ENCODE measurements at places on chromosomes 4 and X.

GRCh38 chrX:134669378-134670098 lies 11.3 kb upstream of the PLAC1 start:
- no peak for DNase-seq
- H3K27me3 ChIP-seq = no peaks in the 10 kb centered on the region
- peaks cover 3% of the 10 kb centered on the region for H3K4me1 ChIP-seq
- no peak overlapping the region for H3K27ac ChIP-seq

- peak overlapping the region; percentile 89 for H3K4me3 ChIP-seq
- DNase-seq = no peak
- H3K27ac ChIP-seq = peak overlapping the region; percentile 94
- peaks cover 26% of the 10 kb centered on the region for H3K4me1 ChIP-seq
- H3K27me3 ChIP-seq = no peaks in the 10 kb centered on the region
- H3K36me3 ChIP-seq = peaks cover 36% of the 10 kb centered on the region
These were observed 1.6 kb upstream of the SUV39H1 start for GRCh38 chrX:48694776-48695533.

GRCh38 chr4:154332681-154333421 lies 158.7 kb downstream of the DCHS2 start:
- H3K27me3 ChIP-seq = peaks cover 35% of the 10 kb centered on the region
- H3K4me1 ChIP-seq = peaks cover 7% of the 10 kb centered on the region
- peak; percentile 48 for DNase-seq
- H3K4me3 ChIP-seq = peak overlapping the region; percentile 61

DNA sequence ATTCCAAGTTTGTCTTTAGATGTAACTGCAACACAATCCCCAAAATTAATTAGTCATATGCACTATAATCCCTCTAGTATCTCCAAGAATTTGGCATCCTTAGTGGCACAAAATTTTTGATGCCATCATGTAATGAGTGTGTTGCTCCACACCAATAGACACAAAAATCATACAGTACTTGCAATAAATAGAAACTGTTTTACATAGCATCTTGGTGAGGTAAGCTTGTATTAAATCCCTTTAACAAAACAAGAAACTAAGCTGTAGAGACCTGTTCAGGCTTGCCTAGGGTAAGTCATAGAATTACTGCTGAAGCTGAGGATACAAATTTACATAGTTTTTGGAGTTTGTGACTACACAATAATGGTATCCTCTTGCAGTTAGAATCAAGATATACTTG lies 64.5 kb upstream of the PRSS12 start:
- H3K36me3 ChIP-seq = no peaks in the 10 kb centered on the region
- no peaks in the 10 kb centered on the region for H3K4me1 ChIP-seq
- peaks cover 3% of the 10 kb centered on the region for H3K27me3 ChIP-seq
- no peak overlapping the region for H3K27ac ChIP-seq
- H3K4me3 ChIP-seq = no peak overlapping the region

DNA sequence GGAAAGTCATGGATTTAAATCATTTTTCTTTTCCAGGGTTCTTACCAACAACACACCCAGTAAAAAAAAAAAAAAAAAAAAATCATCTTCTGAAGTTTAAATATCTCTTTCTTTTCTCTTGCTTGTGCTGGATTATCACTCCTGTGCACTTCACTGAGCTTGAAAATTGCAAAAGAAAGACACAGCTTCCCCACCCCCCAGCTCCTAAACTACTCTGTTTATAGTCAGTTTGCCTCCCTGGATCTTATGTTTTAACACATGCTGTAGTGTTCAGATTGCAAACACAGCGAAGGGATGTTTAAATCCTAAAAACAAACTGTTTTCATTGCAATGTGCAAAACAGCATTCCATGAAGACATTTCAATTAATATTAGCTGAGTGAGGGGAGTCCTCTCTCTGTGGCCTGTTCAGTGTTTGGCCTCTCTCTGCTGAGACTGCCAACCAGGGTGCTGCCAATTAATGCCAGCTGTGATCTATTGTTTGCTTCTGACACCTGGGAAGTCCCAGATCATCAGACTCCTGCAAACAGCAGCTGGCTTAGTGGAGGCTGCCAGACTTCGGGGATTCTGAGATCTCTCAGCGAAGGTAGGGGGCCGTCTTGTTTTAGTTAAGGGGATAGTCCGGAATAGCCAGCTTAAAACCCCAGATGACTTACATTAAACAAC lies 171.1 kb upstream of the PITX2 start:
- H3K27ac ChIP-seq = no peak overlapping the region
- DNase-seq = no peak
- H3K4me1 ChIP-seq = no peaks in the 10 kb centered on the region
- H3K36me3 ChIP-seq = no peaks in the 10 kb centered on the region
- no peak overlapping the region for H3K4me3 ChIP-seq

DNA sequence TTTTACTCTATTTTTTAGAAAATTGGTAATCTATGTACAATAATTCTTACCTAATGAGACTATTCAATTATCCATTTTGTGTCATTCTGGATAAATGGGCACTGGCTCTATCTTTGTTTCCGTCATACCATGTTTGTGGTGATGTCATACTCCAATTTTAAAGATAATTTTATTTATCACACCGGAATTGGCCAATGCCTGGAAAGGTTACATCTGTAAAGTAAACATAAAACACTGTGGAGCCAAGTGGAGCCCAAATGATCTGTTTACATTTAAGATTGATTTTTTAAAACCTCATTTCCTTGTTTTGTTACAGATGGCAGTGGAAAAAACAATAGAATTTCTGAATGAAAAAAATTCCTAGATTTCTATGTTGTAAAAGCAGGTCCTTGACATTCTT lies 120.2 kb upstream of the GPRIN3 start:
- no peak for DNase-seq
- H3K27me3 ChIP-seq = peaks cover 2% of the 10 kb centered on the region
- H3K27ac ChIP-seq = no peak overlapping the region
- no peaks in the 10 kb centered on the region for H3K4me1 ChIP-seq

DNA sequence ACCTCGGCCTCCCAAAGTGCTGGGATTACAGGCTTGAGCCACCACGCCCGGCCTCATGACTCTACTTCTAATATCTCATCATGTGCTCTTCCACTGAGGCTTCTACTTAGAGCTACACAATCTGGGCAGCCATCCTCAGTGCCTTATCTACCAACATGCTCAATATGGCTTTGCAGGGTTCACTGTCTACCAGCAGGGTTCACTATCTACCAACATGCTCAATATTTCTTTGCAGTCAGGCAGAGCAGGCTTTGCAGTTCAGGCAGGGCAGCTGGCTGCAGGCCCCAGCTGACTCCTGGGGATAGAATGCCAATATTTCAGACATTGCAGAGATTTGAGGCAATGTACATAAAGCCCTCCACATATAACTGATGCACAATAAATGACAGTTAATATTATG lies 47.5 kb downstream of the PKD2 start:
- H3K27ac ChIP-seq = no peak overlapping the region
- no peaks in the 10 kb centered on the region for H3K27me3 ChIP-seq
- peaks cover 38% of the 10 kb centered on the region for H3K36me3 ChIP-seq
- H3K4me1 ChIP-seq = peaks cover 2% of the 10 kb centered on the region

GRCh38 chr4:85218756-85219155 lies 252.3 kb upstream of the WDFY3 start:
- H3K36me3 ChIP-seq = no peaks in the 10 kb centered on the region
- no peaks in the 10 kb centered on the region for H3K27me3 ChIP-seq
- DNase-seq = no peak
- no peak overlapping the region for H3K27ac ChIP-seq
- no peaks in the 10 kb centered on the region for H3K4me1 ChIP-seq

GRCh38 chrX:3066555-3066954 lies 25.3 kb downstream of the ARSF start:
- H3K36me3 ChIP-seq = no peaks in the 10 kb centered on the region
- no peaks in the 10 kb centered on the region for H3K27me3 ChIP-seq
- DNase-seq = no peak

DNA sequence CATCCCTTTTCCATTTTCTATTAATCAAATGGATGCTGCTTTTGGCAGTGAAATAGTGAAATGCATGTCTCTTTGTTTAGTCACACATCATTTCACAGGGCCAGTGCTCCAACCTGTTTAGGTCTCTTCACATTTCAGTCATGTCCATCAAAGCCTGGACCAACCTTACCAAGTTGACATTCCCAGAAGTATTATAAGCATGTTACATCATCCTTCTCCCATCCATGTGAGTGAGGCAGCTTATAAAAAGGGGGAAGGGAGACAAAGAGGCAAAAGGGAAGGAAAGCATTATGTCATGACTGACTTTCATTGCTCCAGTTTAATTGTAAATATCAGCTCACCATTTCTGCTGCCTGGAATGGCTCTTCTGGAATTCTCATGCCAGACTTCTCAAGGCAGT lies 94.4 kb downstream of the NWD2 start:
- H3K36me3 ChIP-seq = no peaks in the 10 kb centered on the region
- H3K4me3 ChIP-seq = no peak overlapping the region
- no peak overlapping the region for H3K27ac ChIP-seq

DNA sequence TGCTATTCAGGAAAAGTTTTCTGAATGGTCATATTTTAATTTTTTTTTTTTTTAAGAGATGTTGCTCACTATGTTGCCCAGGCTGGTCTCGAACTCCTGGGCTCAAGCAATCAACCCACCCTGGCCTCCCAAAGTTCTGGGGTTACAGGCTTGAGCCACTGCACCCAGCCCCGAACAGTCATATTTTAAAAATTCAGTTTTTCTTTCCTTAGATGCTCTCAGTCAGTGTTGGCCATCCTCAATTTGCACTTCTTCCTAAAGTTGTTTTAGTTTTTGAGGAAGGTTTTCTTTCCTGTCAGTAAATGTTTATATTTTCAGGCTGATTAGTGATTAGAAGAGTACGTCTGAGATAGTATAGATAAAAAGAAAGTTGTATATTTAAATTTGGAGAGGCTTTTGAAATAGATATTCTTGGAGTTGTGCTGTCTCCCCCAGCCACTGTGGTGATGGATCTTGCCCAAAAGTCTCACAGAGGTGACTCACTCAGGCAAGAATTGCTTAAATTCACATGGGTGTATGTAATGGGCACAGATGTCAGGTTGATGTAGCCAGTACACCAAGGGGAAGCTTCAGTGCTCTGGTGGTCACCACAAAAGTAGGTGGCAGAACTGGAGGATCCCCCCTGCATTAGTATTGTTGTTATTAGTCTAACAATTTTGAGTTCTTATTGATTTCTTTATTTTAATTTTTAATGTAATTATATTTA lies 72.2 kb upstream of the ELOVL6 start:
- no peak for DNase-seq
- H3K36me3 ChIP-seq = no peaks in the 10 kb centered on the region
- peaks cover 11% of the 10 kb centered on the region for H3K4me1 ChIP-seq
- H3K27ac ChIP-seq = no peak overlapping the region
